Right kidney (tissue), 9 donors: ENCODE measurements at places on chromosomes 1 and 21.

DNA sequence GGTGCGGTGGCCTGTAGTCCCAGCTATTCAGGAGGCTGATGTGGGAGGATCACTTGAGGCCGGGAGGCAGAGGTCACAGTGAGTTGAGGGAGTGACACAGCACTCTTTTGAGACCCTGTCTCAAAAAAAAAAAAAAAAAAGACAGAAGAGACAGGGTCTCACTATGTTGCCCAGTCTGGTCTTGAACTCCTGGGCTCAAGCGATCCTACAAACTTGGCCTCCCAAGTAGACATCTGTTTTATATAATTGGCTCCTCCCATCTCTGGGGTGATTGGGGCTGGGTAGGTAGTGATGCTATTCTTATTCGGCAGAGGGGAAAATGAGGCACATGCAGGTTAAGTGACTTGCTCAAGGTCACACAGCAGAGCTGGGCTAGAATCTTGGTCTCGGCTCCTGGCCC lies 23.6 kb upstream of the VPS13D start:
- no peak for DNase-seq

DNA sequence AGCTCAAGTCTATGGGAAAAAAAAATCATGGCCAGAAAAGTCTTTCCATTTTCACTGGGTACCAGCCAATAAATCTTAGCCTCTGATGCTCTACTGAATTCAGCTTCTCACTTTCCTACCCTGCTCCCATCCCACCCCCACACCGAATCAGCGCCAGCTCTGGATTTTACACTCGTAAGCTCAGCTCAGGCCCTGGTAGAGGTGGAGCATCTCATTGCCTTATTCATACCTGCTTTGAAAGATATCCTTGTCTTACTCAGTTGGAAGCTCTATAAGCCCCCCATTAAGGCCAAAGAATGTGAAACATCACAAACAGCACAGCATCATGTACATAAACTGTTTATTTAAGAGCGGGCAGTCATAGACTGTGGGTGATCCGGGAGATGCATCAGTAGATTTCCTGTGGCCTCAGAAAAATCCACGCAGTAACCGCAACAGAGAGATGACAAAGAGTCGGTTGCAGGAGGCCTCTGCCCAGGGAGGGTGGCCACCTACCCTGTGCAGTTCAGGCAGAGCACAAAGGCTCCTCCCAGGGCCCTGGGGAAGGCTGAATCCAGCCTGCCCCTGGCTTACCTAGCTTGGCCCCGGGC lies 36.4 kb upstream of the ETS2 start:
- DNase-seq: no peak

- no peak for DNase-seq
These were observed 3.0 kb upstream of the MCL1 start for GRCh38 chr1:150582371-150582770.

DNA sequence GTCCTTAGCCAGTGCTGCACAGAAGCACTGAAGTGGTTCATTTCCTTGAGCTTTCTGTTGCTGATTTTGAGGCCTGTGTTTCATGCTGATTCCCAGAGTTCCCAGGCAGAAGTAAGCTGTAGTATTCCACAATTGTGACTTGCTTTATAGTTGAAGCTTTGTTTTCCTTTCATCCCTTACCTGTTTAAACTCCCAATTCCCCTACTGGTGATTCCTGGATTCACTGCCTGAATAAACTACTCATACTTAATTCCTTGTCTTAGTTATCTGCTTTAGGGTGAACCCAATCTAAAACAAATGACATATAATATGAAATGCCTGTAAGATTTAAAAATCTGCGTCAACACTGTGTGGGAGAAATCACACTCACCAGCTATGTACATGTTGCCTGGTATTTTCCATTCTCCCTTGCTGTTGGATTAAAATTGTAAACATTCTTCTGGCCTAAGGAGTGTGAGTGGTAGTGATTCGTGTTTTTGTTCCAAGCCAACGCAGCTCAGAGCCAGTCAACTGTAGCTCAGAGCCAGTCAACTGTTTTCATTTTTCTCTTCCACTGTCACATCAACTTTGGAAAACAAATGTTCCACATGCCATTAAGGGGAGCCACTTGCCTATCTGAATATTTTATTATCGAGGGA lies 879.4 kb downstream of the MRPL39 start:
- DNase-seq: peak; percentile 3

- no peak for DNase-seq
These were observed 3.0 kb upstream of the SOD1 start for GRCh38 chr21:31656199-31657095.

GRCh38 chr21:37971390-37971950 lies 55.2 kb upstream of the KCNJ6 start:
- no peak for DNase-seq

GRCh38 chr1:106659490-106660244 lies 396.8 kb upstream of the PRMT6 start:
- DNase-seq: no peak

- DNase-seq: no peak
These were observed 173.7 kb upstream of the FGGY start for GRCh38 chr1:59123081-59123681.

DNA sequence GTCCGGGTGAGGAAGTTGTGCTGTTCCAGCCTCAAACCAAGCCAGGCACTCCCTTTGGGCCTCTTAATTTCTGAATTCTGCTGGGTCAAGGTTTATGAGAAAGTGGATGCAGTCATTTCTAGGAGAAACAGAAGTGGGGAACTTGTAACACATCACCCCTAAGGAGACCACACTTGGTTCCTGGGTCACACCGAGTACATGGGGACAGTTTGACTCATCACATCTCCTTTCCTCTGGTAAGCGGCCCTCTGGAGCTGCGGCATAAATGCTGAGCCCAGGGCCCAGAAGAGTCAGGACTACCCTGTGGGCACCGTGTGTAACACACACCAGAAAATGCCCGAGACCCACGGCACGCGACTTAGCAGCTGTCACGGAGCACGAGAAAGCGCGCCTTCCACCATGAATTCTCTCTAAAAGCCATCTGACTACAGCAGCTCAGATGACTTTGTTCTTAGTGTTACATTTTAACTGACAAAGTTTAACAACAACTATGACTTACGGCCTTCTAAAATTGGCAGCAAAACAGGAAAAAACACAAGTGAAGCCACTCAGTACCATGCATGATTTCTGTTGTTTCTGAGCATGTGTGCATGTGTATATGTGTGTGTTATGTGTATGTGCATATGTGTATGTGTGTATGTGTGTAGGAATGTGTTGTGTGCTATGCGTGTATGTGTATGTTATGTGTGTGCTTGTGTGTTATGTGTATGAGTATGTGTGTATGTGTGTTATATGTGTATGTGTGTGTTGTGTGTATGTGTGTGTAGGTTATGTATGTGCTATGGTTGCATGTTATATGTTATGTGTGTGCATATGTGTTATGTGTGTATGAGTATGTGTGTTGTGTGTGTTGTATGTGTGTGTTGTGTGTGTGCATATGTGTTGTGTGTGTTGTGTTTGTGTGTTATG lies 50.8 kb downstream of the TOMM20 start:
- DNase-seq: no peak

- no peak for DNase-seq
These were observed 45.1 kb downstream of the IVNS1ABP start for GRCh38 chr1:185271921-185272320.

- DNase-seq: peak; percentile 61
These were observed 9.7 kb upstream of the SRP9 start for GRCh38 chr1:225767634-225768540.

DNA sequence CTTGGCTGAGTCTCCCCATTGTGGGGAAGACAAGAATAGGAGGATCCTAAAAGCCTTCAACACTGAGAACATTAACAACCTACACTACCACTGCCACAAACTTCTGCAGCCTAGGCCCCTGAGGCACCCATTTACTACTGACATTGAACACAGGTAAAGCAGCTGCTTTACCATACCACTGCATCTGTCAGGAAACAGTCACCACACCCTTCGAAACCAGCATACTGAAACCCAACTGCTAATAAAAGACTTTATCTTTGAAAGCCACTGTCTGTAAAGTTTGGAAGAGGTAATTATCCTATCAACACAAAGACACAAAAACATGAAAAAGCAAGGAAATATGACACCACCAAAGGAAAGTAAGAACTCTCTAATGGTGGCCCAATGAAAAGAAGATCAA lies 7.4 kb downstream of the IFNAR1 start:
- no peak for DNase-seq

DNA sequence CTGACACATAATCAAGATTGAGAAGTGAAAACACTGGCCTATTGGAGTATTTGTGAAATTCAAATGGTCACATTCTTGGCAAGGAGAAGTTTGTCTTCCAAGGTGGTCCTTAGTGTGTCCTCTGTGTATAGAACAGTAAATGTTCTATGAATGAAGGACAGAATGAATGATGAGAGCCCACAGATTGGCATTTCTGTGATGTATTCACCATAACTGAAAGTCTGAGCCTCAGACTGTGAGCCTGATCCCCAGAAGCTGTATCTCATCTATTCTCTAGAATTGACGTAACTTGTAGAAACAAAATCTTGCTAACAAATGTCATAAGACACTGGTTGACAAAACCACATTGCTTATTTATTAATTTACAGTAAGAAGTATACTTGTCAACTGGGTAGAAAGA lies 111.5 kb upstream of the ETV3 start:
- DNase-seq: no peak

GRCh38 chr1:221435504-221435904 lies 306.4 kb downstream of the DUSP10 start:
- DNase-seq: peak; percentile 19

DNA sequence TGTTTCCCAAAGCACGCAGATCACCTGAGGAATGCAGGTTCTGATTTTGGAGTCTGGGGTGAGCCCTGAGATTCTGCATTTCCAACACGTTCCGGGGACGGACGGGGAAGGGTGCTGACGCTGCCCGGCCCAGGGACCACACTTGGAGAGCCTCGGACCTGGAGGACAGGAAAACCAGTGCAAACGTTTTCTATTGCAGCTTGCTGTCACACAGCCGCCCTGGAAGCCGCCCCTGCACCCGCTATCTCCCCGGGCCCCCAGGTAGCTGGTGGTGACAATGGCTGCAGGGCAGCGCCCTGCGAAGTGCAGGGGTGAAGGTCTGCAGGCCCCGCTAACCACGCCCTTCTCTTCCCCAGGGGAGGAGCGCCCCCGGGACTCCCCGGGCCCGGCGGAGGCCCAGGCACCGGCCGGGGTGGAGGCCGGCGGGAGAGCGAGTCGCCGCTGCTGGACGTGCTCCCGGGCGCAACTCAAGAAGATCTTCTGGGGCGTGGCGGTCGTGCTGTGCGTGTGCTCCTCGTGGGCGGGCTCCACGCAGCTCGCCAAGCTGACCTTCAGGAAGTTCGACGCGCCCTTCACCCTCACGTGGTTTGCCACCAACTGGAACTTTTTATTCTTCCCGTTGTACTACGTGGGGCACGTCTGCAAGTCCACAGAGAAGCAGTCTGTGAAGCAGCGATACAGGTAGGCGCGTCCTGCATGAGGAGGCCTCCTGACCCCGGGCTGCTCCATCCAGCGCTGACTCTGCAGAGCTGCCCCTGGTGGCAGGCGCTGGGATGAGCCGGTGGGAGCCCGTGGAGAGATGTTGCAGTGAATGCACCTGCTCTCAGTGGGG lies 142.0 kb upstream of the COA6 start:
- DNase-seq: no peak

DNA sequence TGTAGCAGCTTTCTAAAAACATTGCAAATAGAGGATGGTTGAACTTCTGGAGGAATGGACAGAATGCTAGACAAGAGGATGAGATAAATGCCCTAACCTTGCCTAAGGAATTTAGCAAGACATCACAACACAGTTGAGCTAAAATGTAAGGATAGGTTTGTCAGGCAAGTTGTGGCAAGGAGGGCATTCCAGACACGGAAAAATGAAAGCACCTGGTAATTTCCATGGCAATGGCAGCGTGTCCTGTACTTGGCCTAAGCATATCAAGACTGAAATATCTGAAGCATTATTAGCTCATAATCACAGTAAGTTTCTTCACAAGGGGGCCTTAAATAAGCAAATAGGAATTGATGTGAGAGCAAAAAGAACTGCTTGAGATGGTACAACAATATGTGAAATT lies 105.1 kb upstream of the USP25 start:
- no peak for DNase-seq

- no peak for DNase-seq
These were observed 5.4 kb downstream of the SOAT1 start for GRCh38 chr1:179298952-179299351.

- DNase-seq: no peak
These were observed 46.8 kb upstream of the EDEM3 start for GRCh38 chr1:184801503-184801902.

GRCh38 chr1:19156676-19157075 lies 53.4 kb downstream of the UBR4 start:
- DNase-seq: no peak

DNA sequence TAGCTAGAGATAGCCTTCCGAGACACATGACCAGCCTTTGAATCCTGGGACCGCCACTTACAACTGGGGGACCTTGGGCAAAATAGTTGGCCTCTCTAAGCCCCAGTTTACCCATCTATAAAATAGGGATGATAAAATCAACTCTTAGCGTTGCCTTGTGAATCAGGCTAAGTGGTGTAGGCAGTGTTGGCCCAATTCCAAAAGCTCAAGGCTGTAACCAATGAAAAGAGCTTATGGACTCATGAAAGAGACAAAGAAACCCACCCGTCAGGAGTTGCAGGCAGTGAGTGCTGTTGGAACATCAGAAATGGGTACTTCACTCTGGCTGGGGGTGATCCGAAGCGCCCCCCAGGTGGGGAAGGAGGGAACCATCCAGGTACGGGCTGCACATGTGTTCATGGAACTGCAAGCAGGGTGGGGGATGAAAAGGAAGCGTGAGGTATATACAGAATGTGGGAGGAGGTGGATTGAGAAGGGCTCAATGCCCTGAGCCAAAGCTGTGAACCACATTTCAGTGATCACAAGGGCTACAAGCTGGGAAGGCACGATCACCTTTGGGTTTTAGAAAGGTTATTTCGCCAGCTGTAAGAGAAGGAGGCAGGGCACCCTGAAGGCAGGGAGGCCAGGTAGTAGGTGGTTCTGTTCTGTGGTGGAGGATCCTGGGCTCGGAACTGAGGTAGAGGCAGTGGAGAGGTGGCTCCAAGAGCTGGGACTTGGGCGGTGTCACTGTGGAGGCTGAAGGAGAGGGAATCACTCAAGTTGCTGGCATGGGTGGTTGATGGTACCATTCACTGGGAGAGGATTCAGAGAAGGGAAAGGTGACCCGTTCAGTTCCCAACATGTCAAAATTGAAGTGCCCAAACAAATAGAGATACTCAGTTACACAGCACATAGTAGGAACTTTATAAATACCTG lies 11.4 kb upstream of the KIAA1614 start:
- DNase-seq: no peak

DNA sequence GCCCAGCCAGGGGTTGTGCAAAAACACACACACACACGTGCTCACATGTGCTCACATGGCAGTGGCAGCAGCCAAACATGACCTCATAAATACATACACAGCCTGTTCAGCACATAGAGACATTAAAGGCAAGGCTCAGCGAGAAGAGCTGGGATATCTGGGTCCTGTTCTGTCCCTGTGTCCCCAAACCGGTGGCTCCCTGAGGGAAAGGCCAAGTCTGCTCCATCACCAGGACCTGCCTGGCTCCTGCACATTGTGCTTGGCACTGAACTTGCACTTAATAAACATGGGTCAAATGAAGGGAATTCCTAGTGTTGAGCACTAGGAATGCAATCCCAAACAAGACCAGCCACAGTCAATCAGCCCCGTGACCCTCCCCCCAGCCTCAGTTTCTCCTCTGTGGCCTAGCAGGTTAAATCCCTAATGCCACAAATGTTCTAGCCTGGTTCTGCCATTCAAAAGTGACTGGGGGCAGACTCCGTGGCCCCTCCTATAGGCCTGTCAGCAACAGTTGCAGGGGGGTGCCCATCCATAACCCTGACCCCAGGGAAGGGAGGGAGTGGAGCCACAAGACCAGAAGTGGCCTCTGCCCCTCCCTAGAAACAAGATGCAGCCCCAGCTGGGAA lies 160.9 kb upstream of the VAMP3 start:
- DNase-seq: no peak

- no peak for DNase-seq
These were observed 42.6 kb downstream of the OPTC start for GRCh38 chr1:203536575-203536974.
